ENCODE measurements at places on chromosomes 2 and 18.
A peak's percentile ranks its signal among the peaks of the same experiment; 100 is the strongest.

GRCh38 chr2:131542438-131543384 is 15.0 kb downstream of the CCDC74A start:
- H3K27me3 ChIP-seq: peaks cover 31% of the 10 kb centered on the region
- no peaks in the 10 kb centered on the region for H3K36me3 ChIP-seq
- H3K4me3 ChIP-seq: no peak overlapping the region
- H3K4me1 ChIP-seq: peaks cover 2% of the 10 kb centered on the region
- H3K27ac ChIP-seq: no peak overlapping the region

DNA sequence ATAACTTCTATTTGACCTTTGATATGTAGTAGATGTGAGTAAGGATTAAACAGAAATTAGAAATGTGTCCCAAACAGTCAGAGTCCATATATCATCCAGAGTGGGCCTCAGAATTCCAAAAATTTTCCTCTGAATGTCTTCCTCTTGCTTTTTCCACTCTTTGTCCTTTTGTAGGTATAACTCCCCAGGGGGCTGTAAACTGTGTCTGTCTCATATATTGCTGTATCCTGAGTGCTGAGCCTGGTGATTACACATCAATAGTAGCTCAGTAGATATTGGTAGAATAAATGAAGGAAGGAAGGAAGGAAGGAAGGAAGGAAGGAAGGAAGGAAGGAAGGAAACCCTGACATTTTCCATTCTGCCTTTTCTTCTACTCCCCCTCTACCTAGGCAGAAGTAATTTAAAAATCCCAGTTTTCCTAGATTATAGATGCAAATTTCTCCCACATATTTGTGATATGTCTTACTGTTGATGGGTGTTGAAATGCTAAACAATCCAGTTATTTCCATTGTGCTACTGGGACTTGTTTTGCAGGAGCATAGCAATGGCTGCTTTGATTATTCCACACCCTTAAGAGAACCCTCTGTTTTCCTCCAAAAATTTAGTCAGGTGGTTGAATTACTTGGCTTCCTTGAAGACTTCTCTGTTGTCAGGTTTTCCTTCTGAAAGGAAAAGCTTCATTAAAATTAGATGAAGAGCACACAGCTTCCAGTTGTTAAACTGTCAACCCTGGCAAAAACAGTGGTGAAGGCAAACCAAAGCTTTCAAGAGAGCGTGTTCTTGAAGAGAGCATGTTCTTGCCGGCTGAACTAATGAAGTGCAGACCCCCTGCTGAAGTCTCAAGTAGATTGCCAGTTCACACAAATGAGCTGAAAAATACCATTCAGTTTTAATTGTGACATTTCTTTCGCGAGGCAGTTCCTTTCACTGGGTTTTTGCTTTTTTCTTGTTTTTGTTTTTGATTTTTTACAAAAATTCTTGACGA is 147.8 kb downstream of the KCNE4 start:
- no peak for DNase-seq
- peaks cover 3% of the 10 kb centered on the region for H3K27me3 ChIP-seq
- no peak overlapping the region for H3K4me3 ChIP-seq
- H3K27ac ChIP-seq: no peak overlapping the region
- H3K36me3 ChIP-seq: no peaks in the 10 kb centered on the region

- H3K4me3 ChIP-seq: no peak overlapping the region
- peaks cover 4% of the 10 kb centered on the region for H3K36me3 ChIP-seq
- no peaks in the 10 kb centered on the region for H3K27me3 ChIP-seq
- H3K4me1 ChIP-seq: no peaks in the 10 kb centered on the region
These were observed 1539.7 kb upstream of the ACVR2A start for GRCh38 chr2:146305164-146305563.

- H3K4me3 ChIP-seq: no peak overlapping the region
- no peaks in the 10 kb centered on the region for H3K4me1 ChIP-seq
- H3K27me3 ChIP-seq: no peaks in the 10 kb centered on the region
- peaks cover 31% of the 10 kb centered on the region for H3K36me3 ChIP-seq
- DNase-seq: no peak
- H3K27ac ChIP-seq: no peak overlapping the region
These were observed 77.2 kb upstream of the NFU1 start for GRCh38 chr2:69514406-69514805.

GRCh38 chr2:215796140-215796855 is 217.1 kb downstream of the MREG start:
- H3K36me3 ChIP-seq: no peaks in the 10 kb centered on the region
- H3K27ac ChIP-seq: peak overlapping the region; percentile 66
- DNase-seq: no peak
- no peak overlapping the region for H3K4me3 ChIP-seq
- peaks cover 26% of the 10 kb centered on the region for H3K4me1 ChIP-seq

- no peak overlapping the region for H3K27ac ChIP-seq
- peaks cover 4% of the 10 kb centered on the region for H3K27me3 ChIP-seq
- no peaks in the 10 kb centered on the region for H3K36me3 ChIP-seq
- no peak for DNase-seq
- H3K4me1 ChIP-seq: peaks cover 2% of the 10 kb centered on the region
- H3K4me3 ChIP-seq: no peak overlapping the region
These were observed 888.0 kb upstream of the CHAC2 start for GRCh38 chr2:52879561-52879960.

DNA sequence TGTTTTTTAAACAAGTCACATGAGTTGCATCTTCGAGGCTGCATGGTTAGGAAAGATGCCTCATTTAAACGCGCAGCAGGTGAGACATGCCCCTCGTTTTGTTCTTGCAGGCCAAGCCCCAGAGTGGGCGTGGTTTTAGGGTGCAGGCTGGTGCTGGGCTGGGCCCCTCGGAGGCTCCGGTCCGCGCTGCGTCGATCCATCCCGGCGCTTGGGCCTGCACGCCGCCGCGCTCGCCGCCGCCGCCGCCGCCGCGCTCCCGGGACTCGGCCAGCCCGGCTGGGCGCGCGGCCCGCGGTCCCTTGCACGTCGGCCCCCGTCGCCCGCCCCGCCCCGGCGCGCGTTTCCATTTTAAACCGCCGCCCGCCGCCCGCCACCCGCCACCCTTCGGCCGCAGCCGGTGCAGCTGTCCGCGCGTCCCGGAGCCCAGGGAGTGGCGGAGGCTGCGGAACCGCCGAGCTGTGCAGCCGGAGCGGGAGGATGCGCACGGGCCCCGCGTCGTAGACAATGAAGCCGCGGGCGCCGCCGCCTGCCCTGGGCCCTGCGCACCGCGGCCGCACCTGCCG is 175.5 kb downstream of the AGAP1 start:
- H3K4me1 ChIP-seq: peaks cover 14% of the 10 kb centered on the region
- H3K27ac ChIP-seq: no peak overlapping the region
- H3K36me3 ChIP-seq: no peaks in the 10 kb centered on the region
- H3K27me3 ChIP-seq: peaks cover 23% of the 10 kb centered on the region

- no peaks in the 10 kb centered on the region for H3K4me1 ChIP-seq
- no peak for DNase-seq
These were observed 103.2 kb upstream of the MMADHC start for GRCh38 chr2:149690825-149691224.

DNA sequence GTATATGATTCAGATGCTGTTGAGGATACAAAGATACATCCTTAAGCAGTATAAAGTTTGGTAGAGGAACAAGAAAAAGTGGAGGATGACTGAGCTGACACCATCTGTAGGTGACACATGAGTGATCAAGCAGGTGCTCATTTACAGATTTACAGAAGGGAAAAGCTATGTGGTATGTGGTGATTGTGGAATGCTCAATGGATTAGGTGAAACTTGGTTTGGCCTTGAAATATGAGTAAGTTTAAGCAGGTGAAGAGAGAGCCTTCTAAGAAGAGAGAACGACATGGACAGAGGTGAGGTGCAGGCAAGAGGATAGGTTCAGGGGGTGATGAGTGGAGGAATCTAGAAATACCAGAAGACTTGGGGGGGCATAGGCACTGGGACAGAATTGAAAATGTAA is 5.9 kb downstream of the ASXL3 start:
- peak overlapping the region; percentile 3 for H3K27ac ChIP-seq
- DNase-seq: no peak
- peaks cover 12% of the 10 kb centered on the region for H3K36me3 ChIP-seq
- peaks cover 16% of the 10 kb centered on the region for H3K4me1 ChIP-seq

DNA sequence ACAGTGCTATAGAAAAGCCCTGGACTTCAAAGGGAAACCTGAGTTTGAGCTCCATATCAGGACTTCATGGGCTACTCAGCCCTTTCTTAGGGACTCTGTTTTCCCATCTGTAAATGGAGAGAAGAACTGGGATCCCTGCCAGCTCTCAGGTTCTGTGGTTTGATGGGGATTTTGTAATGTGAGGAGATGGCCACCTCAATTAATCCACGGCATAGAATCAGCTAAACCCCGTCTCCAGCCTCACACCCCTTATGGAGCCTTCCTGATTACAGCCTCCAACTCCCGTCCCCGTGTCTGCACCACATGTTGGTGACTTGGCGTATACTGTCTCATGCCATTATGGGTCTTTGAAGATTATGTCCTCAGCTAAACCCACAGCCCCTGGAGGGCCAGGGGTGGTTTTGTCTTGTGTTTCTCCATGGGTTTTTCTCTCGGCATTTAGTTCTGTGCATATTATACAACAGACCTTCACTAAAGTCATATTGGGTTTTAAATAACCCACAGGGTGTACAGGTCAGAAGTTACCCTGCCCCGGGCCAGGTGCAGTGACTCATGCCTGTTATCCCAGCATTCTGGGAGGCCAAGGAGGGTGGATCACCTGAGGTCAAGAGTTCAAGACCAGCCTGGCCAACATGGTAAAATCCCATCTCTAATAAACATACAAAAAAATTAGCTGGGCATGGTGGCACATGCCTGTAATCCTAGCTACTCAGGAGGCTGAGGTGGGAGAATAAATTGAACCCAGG is 63.8 kb upstream of the PPP1CB start:
- H3K27me3 ChIP-seq: no peaks in the 10 kb centered on the region
- DNase-seq: no peak
- H3K4me3 ChIP-seq: no peak overlapping the region
- H3K4me1 ChIP-seq: peaks cover 27% of the 10 kb centered on the region
- H3K27ac ChIP-seq: no peak overlapping the region
- no peaks in the 10 kb centered on the region for H3K36me3 ChIP-seq

DNA sequence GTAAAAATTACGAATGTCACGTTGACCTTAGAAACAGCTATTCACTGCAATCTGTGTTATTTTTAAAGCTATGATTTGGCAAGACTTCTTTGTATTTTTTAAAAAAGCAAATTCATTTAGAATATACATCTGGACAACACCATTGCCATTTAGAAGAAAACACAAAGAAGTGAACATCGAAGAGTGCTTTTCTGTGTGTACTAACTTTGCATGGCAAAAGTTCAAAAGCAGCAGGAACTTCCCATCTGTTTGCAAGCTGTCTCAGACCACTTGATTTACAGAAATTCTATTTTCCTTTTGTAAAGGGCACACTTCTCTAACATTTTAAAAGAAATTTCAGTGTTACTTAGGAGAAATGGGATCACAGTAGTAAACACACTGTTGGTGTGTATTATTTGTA is 145.9 kb downstream of the CALCRL start:
- H3K27ac ChIP-seq: no peak overlapping the region
- no peaks in the 10 kb centered on the region for H3K27me3 ChIP-seq
- H3K4me1 ChIP-seq: no peaks in the 10 kb centered on the region
- H3K36me3 ChIP-seq: no peaks in the 10 kb centered on the region
- H3K4me3 ChIP-seq: no peak overlapping the region

- H3K27ac ChIP-seq: no peak overlapping the region
- no peak overlapping the region for H3K4me3 ChIP-seq
- no peaks in the 10 kb centered on the region for H3K27me3 ChIP-seq
- no peak for DNase-seq
These were observed 260.0 kb downstream of the ASXL3 start for GRCh38 chr18:33838054-33838453.

- no peak for DNase-seq
- H3K4me3 ChIP-seq: no peak overlapping the region
- H3K4me1 ChIP-seq: peaks cover 13% of the 10 kb centered on the region
- peaks cover 5% of the 10 kb centered on the region for H3K36me3 ChIP-seq
- H3K27me3 ChIP-seq: no peaks in the 10 kb centered on the region
These were observed 38.7 kb downstream of the FANCL start for GRCh38 chr2:58202404-58202803.

DNA sequence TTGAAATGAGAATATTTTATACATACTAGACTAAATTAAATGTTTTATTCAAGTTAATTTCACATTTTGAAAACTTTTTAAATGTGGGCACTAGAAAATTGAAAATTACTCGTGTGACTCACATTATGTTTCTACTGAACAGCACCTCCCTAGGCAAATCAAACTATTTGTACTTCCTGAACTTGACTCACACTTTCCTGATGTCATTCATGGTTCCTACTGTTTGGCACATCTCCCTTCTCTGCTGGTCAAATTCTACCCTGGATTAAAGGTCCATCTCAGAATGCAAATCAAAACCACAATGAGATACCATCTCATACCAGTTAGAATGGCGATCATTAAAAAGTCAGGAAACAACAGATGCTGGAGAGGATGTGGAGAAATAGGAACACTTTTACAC is 16.7 kb downstream of the LHCGR start:
- no peak for DNase-seq
- no peaks in the 10 kb centered on the region for H3K36me3 ChIP-seq
- H3K4me3 ChIP-seq: no peak overlapping the region
- no peak overlapping the region for H3K27ac ChIP-seq
- no peaks in the 10 kb centered on the region for H3K27me3 ChIP-seq

GRCh38 chr2:70943205-70943871 is 7.6 kb downstream of the ATP6V1B1 start:
- H3K4me1 ChIP-seq: peaks cover 7% of the 10 kb centered on the region
- peaks cover 79% of the 10 kb centered on the region for H3K27me3 ChIP-seq
- H3K4me3 ChIP-seq: no peak overlapping the region
- no peak for DNase-seq

DNA sequence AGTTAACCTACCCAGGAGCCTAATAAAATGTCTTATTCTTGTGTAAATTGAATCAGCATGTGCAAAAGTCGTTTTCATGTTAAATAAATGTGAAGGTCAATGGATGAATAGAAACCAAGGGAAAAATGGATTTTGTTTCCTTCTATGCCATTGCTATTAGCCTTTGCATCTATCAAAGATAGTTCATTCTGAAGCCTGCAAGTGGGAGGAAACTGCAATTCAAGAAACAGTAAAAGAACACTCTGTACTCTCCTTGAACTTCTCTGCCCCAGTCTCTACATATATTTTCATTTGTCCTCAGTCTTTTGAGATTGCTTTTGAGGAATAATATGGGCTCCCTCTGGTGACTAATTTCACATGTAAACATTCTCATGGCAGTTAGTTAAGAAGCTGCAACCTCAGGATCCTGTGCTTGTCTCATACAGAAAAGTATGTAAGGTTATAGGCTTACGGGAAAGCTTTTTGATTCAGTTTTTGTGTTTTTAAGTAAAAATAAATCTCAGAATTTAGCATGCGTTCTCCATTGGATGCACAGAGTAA is 1590.0 kb upstream of the LRRTM1 start:
- H3K27me3 ChIP-seq: no peaks in the 10 kb centered on the region
- no peak for DNase-seq
- H3K36me3 ChIP-seq: no peaks in the 10 kb centered on the region
- H3K4me1 ChIP-seq: peaks cover 26% of the 10 kb centered on the region

GRCh38 chr18:22332590-22332989 is 85.1 kb downstream of the CTAGE1 start:
- no peak overlapping the region for H3K4me3 ChIP-seq
- H3K27ac ChIP-seq: no peak overlapping the region
- DNase-seq: no peak

GRCh38 chr2:67048314-67048713 is 348.8 kb upstream of the ETAA1 start:
- H3K27me3 ChIP-seq: no peaks in the 10 kb centered on the region
- peaks cover 15% of the 10 kb centered on the region for H3K4me1 ChIP-seq
- no peak overlapping the region for H3K4me3 ChIP-seq
- H3K36me3 ChIP-seq: peaks cover 51% of the 10 kb centered on the region

GRCh38 chr2:224033601-224034000 is 5.5 kb downstream of the SERPINE2 start:
- no peak overlapping the region for H3K27ac ChIP-seq
- H3K4me1 ChIP-seq: peaks cover 15% of the 10 kb centered on the region
- peaks cover 20% of the 10 kb centered on the region for H3K27me3 ChIP-seq
- DNase-seq: no peak
- no peaks in the 10 kb centered on the region for H3K36me3 ChIP-seq
